ENCODE measurements at places on chromosomes 3 and 15.
A peak's percentile ranks its signal among the peaks of the same experiment; 100 is the strongest.

DNA sequence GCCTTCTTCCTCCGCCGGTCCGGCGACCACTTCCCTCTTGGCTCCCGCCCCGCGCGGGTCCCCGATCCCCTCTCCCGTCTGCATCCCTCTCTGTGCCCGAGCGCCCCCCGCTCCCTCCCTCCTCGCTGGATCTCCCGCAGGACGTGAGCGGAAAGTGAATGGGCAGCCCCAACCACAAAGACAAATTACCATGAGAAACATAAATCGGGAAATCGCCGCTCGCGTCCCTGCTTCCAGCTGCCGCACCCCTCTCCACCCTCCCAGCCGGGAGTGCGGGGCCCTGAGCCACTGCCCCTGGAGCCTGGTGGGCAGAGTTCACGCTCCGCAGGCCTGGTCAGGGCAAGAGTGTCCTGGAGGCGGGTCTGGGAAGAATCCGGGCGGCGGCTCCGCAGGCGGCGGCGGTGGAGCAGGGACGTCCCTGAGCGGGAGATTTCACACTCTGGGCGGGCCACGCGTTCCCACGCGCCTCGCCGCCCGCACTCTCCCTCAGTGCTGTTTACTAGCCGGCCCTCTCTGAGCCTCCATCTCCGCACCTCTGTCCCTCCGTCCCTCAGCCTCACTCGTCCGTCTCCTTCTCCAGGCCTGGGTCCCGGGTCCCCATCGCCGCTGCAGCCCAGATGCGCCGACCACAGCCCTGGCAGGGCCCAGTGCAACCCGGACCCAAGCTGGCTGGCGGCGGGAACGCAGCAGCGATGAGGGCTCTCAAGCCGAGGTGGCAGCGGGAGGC is 835 bp downstream of the SEMA5B start:
- DNase-seq = peak; percentile 54

DNA sequence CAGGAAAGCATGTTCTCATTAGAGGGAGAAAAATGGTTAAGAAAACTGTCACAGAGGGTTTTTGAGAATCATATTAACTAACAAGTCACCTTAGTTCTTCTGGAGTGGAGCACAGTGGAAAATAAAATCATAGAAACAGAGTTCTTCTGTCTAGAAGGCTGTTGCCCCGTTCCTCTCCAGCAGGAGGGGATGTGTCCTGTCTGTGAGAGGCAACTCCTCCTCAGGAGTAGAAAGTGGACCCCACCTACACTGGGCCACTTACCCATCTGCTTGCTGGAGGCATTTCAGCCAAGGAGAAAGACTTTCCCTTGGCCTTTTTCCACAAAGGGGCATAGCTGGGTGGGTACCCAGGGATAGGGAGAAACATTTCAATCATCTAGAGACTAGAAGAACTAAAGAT is 106.6 kb downstream of the SSR3 start:
- DNase-seq = no peak

- DNase-seq = no peak
These were observed 213.7 kb upstream of the RORA start for GRCh38 chr15:61442821-61443220.

DNA sequence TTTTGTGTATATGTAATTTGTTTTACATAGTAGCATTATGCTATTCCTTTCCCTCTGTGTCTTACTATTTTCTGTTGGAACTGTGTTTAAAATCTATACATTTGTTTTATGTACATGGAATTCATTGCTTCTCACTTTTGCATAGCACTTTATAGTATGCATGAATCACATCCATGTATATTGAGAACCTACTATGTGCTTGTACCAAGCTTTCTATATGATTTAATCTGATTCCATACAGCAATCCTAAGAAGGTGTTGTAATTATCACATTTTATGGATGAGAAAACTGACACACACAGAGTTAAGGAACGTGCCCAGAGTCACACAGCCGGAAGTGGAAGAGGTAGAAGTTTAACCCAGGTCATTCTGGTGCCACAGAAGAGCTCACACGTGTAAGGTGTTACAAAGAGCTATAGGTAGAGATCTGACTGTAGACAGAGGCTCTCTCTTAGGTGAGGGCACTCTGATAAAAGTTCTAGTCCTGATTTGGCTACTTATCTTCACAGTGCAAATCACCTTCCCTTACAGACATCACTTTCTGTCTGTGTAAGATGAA is 3.5 kb upstream of the SMAD3 start:
- DNase-seq = no peak

GRCh38 chr3:74442068-74442467 is 172.4 kb downstream of the CNTN3 start:
- no peak for DNase-seq

- no peak for DNase-seq
These were observed 728.4 kb upstream of the GOLIM4 start for GRCh38 chr3:168824107-168824506.

DNA sequence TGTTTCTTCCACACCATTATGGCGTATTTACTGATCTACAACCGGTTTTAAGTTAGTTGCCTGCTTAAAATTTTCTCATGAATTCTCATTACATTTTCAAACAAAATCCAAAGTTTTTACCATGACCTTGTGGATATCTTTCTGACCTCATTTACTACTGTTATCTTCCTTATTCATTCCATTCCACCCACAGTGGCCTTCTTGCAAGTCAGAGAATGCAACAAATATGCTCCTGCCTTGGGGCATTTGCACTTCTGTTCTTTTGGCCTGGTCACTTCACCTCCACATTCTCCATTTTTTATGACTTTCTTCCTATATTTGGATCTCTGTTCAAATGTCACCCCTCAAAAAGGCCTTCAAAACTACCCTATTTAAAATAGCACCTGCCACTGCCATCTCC is 8.8 kb upstream of the SLC15A2 start:
- no peak for DNase-seq

GRCh38 chr3:46412786-46413298 is 5.8 kb downstream of the CCRL2 start:
- DNase-seq = no peak

GRCh38 chr15:98874773-98875172 is 132.8 kb downstream of the PGPEP1L start:
- no peak for DNase-seq

- peak; percentile 10 for DNase-seq
These were observed 562.3 kb downstream of the MCTP2 start for GRCh38 chr15:94793641-94794040.

GRCh38 chr3:187150599-187150998 is 11.3 kb upstream of the RPL39L start:
- DNase-seq = no peak

DNA sequence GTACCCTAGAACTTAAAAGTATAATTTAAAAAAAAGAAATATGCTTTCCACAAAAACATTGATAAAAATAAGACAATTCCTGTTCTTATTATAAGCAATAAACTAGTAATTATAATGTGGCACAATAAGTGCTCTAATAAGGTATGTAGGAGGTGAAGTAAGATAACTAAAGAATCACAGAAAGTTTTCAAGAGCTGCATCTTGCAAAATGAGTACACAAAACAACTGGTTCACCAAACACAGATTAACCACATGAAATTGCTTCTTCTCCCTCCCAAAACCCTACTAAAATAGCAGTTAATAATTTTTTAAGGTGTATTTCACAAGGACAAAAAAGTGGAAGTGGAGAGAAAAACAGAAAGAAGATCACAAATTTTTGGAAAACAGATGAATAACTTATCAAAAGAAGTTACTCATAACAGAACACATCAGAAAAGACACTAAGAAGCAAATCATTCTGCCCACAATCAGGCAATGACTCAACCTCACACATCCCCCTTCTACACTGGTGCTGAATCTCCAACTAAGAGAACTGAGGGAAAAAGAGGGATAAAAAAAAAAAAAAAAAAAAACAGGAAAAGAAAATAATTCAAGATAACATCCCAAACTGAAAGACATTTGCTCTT is 64.2 kb downstream of the TBC1D5 start:
- no peak for DNase-seq

GRCh38 chr3:150546226-150547044 is at the start of the genes EIF2A and SERP1:
Gene EIF2A, plus strand, starts transcription at chr3:150546787. Its CDS starts 16 bp downstream, at chr3:150546803.
Gene SERP1, minus strand, starts transcription at chr3:150546496. Its CDS starts 361 bp downstream, at chr3:150546135.
- peak; percentile 100 for DNase-seq
